Activated naive CD4-positive, alpha-beta T cell treated with anti-CD3 and anti-CD28 coated beads, Interleukin-2, amount 50 U/mL, for 72 hours (primary cell): ENCODE measurements at places on chromosomes 6 and 20. TPM values are rescaled to one million over a fixed set of nuclear protein-coding genes. Genes with fewer than 3 reads are reported as not detected.

PEX7 gene
- 4.2 TPM for total RNA-seq

GRCh38 chr6:22072949-22073348, 223.9 kb downstream of the PRL start:
- DNase-seq, result no peak

DNA sequence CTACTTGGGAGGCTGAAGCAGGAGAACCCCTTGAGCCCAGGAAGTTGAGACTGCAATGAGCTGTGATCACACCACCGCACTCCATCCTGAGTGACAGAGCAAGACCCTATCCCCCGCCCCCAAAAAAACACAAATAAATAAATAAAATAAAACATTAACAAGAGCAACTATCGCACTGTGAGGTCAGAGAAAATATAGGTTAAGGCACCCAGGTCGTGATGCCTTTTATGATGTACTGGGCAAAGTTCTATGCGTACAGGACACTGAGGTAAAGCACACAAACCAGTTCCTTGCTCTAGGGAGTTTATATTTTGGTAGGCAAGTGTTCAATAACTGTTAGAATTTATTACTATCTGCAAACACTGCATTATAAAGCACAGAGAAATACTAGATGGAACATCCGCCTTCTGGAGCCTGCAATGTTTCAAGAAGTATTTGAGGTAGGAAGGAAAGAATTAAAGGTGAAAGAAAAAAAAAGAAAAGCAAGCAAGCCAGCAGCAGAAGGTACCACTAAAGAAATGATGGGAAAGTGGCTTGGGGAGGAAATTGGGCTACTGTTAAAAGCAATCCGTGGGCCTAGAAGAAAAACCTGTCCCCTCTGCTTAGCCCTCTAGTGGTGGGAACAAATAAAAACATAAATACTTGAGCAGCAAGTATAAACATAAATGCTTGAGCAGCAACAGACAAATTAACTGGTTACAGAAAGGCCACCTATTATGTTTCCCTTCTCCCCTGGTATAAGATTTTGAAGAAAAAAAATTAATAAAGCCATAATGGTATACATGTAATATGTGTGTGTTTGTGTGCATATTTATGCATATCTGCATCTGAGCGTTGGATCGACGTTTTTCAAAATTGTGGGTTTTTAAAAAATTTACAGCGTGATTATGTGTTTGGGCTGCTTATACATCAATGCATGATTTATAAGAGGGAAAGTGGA, 128.0 kb downstream of the PHACTR1 start:
- no peak for DNase-seq

DNA sequence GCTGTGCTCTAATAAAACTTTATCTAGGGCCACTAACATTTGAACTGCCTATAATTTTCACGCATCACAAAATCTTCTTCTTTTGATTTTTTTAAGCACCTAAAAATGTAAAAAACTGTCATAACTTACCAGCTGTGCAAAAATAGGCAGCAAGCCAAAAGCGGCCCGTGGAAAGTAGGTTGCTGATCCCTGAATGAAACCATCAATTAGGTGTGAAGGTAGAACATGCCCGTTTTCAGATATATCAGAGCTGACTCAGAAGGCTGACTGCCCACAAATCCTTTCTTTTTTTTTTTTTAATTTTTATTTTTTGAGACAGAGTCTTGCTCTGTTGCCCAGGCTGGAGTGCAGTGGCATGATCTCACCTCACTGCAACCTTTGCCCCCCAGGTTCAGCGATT, 4.9 kb upstream of the IPCEF1 start:
- no peak for DNase-seq
